ENCODE measurements at places on chromosomes 4 and X. TPM values are rescaled to one million over a fixed set of nuclear protein-coding genes. Genes with fewer than 3 reads are reported as not detected.

NPY2R gene
- total RNA-seq = not detected

GRCh38 chr4:88765729-88766128 lies 68.1 kb upstream of the NAP1L5 start:
- DNase-seq = peak; percentile 69

- DNase-seq = no peak
These were observed 900 bp downstream of the TRO start for GRCh38 chrX:54921427-54922021.

- DNase-seq = no peak
These were observed 201.8 kb downstream of the SOWAHB start for GRCh38 chr4:76696109-76696508.

- no peak for DNase-seq
These were observed 330.9 kb downstream of the DCHS2 start for GRCh38 chr4:154160519-154161301.

MSX1 gene
- total RNA-seq = 1.6 TPM

Data from epithelial cell of proximal tubule (primary cell).